T-helper 17 cell (primary cell): ENCODE measurements at places on chromosomes 16 and 17. TPM values are rescaled to one million over a fixed set of nuclear protein-coding genes. Genes with fewer than 3 reads are reported as not detected.

SLC12A3 gene
- total RNA-seq = not detected

KCNJ18 gene
- not detected for total RNA-seq

PABPN1L gene
- not detected for total RNA-seq

GRCh38 chr16:59320657-59321056 lies 586.5 kb upstream of the GOT2 start:
- H3K27me3 ChIP-seq = no peaks in the 10 kb centered on the region
- DNase-seq = no peak
- H3K27ac ChIP-seq = no peak overlapping the region

ASB16 gene
- total RNA-seq = not detected

EVI2A gene
- total RNA-seq = 34.5 TPM

DNA sequence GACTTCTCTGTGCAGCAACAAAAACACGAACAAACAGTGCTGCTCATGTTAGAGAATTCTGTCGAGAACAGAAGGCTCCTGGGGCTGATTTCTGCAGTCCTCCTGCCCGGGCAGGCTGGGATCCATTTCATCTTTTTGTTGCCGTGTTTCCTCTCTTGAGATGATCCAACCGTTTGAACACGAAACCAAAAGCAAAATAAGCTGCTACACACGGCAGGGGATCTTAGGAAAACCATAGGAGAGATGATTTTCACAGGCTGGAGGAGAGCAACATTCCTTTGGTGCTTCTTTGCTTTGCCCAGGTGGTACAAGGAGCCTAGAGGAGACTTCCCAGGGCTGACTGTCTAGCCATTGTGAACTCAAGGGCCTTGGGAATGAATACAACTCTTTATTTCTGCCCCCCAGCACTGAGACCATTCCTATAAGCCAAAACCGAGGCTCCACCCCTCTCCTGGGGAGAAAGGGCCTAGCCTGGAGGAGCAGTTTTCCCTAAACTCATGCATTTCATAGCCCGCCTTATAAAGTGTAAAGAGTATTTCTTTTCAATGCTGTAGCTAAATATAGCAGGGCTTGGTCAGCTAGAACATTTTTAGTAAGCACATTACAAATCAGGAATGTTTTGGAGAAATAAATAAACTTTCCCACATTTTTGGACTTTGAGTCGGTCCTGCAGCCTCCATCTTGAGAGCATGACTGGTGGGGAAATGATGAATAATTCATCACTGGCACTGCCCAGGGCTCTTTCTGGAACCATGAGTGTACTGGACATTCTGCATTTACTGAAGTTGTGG lies 7.7 kb downstream of the FOXL1 start:
- H3K4me1 ChIP-seq = no peaks in the 10 kb centered on the region
- H3K4me3 ChIP-seq = no peak overlapping the region
- no peaks in the 10 kb centered on the region for H3K36me3 ChIP-seq
- DNase-seq = no peak

- no peak overlapping the region for H3K4me3 ChIP-seq
- H3K27ac ChIP-seq = peak overlapping the region; percentile 45
- no peaks in the 10 kb centered on the region for H3K27me3 ChIP-seq
- H3K4me1 ChIP-seq = peaks cover 12% of the 10 kb centered on the region
Observed at GRCh38 chr16:53465606-53466280, 31.5 kb downstream of the RBL2 start.

RNF43 gene
- total RNA-seq = 0.94 TPM

TBC1D3K gene
- not detected for total RNA-seq

- H3K4me1 ChIP-seq = no peaks in the 10 kb centered on the region
- H3K27me3 ChIP-seq = no peaks in the 10 kb centered on the region
- no peak overlapping the region for H3K27ac ChIP-seq
- H3K4me3 ChIP-seq = no peak overlapping the region
Observed at GRCh38 chr17:71600137-71600789, 520.6 kb upstream of the SOX9 start.

- DNase-seq = no peak
- peak overlapping the region; percentile 37 for H3K27ac ChIP-seq
- peak overlapping the region; percentile 80 for H3K4me3 ChIP-seq
- H3K36me3 ChIP-seq = no peaks in the 10 kb centered on the region
- H3K4me1 ChIP-seq = peaks cover 11% of the 10 kb centered on the region
- peaks cover 16% of the 10 kb centered on the region for H3K27me3 ChIP-seq
Observed at GRCh38 chr16:31143694-31144148, 6.1 kb downstream of the PRSS36 start.

GRCh38 chr17:9566067-9566466 lies 9.6 kb downstream of the STX8 start:
- peaks cover 30% of the 10 kb centered on the region for H3K4me1 ChIP-seq
- H3K27me3 ChIP-seq = no peaks in the 10 kb centered on the region
- DNase-seq = no peak

- no peak overlapping the region for H3K4me3 ChIP-seq
- peaks cover 4% of the 10 kb centered on the region for H3K36me3 ChIP-seq
- peaks cover 4% of the 10 kb centered on the region for H3K27me3 ChIP-seq
- peaks cover 29% of the 10 kb centered on the region for H3K4me1 ChIP-seq
- peak; percentile 34 for DNase-seq
Observed at GRCh38 chr16:2838928-2839327, 8.8 kb downstream of the ZG16B start.

- H3K4me1 ChIP-seq = no peaks in the 10 kb centered on the region
- H3K27me3 ChIP-seq = peaks cover 11% of the 10 kb centered on the region
- H3K36me3 ChIP-seq = no peaks in the 10 kb centered on the region
- no peak for DNase-seq
- H3K4me3 ChIP-seq = no peak overlapping the region
- H3K27ac ChIP-seq = no peak overlapping the region
Observed at GRCh38 chr17:62887437-62887836, 78.6 kb upstream of the TANC2 start.

GRCh38 chr16:11229906-11230305 lies 26.1 kb downstream of the SOCS1 start:
- no peaks in the 10 kb centered on the region for H3K36me3 ChIP-seq
- DNase-seq = no peak
- peak overlapping the region; percentile 28 for H3K4me3 ChIP-seq
- no peaks in the 10 kb centered on the region for H3K27me3 ChIP-seq
- H3K4me1 ChIP-seq = peaks cover 41% of the 10 kb centered on the region
